ENCODE measurements at places on chromosomes 2 and 18.

DNA sequence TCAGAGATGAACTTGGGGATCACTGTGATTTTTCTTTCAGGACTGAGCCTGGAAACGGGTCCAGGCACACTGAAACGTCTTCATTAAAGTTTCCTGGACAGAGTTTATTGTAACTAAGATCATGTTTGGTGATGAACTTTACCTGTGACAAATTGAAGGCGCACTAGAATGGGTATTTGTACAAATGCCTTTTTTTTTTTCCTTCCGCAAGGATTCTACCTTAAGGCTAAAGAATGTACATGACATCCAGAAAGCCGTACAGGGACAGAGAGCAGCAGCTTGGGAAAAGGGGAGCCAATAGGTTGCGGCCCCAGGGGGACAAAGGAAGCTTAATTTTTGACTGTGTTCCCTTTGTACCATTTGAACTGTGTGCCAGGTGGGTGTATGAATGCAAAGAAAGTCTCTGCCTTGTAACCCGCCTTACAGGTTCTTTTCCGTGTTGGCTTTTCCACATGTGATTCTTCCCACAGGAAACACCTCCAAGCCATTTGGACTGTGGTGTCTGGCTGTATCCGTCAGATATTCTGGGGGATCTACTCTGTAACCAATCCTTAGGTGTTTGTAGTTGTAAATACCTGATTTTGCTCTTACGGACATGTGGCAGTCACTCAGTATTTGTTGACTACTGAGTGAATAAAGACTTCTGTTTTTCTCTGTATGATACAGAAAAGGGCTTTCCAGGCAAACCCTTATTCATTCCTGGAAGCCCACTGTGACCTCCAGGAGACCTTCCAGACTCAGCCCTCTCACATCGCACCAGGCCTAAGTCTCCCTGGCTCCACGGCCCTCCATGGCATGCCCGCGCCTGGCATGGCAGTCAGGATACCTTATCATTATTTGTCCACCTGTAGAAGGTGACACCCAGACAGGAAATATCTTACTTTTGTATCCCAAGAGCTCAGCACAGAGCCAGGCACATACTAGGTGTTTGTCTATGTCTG, 1.1 kb downstream of the LRRFIP1 start:
- no peak for DNase-seq

- DNase-seq, result no peak
Measured at GRCh38 chr2:236915726-236916125, 170.0 kb upstream of the COPS8 start.

DNA sequence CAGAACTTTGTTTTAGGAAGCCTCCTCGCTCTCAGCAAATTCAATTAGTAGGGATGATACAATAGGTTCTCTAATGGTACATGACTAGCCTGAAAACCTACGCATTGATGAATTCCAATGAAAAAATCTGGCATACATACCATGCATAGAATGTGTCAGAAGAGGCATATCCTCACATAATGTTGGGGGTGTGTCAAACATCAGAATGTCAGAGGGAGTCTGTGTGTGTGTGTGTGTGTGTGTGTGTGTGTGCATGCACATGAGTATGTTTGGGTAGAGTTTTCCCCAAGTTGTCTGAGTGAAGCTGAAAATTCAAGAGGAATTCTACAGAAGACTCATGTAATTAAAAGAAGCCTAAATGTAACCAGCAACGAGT, 78.5 kb downstream of the FIGN start:
- DNase-seq, result no peak

DNA sequence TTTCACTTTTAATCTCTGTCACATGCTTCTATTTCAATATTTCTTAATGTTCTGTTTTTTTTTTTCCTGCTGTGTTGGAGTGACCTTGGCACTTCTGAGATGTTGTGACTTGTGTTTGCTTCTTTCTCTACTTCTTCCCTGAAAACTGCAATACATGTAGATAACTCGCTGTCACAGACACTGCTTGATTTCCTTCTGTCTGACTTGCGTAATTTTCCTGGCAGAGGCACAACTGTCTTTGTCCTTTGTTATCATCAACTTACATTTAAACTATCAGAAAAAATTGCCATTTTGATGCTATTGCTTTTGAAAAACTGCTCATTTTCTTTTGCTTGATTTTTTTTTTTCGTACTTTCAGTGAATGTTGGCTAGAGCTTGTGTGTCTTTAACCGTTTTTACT, 69.0 kb downstream of the BABAM2 start:
- no peak for DNase-seq

DNA sequence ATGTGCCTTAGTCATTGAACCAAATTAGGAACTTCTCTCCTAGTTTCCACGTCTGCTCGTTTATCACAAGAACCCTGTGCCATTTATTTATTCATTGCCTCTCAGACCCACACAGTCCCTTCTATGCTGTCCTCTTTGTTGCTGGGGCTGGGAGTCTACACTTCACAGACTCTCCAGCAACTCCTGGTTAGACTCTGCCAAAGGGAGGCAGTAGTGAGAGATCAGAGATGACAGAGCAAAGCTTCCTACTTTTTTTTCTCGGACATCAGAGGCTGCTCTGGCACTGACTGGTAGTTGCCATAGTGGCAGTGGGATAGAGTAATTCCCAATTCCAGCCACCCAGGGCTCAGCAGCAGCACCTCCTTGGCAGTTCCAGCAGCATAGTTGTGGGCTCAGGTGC, 277.5 kb downstream of the BCL11A start:
- DNase-seq, result no peak

- no peak for DNase-seq
Measured at GRCh38 chr18:75981102-75981501, 513.9 kb downstream of the ZNF516 start.

GRCh38 chr2:97719362-97720155, 6.2 kb downstream of the ZAP70 start:
- no peak for DNase-seq

DNA sequence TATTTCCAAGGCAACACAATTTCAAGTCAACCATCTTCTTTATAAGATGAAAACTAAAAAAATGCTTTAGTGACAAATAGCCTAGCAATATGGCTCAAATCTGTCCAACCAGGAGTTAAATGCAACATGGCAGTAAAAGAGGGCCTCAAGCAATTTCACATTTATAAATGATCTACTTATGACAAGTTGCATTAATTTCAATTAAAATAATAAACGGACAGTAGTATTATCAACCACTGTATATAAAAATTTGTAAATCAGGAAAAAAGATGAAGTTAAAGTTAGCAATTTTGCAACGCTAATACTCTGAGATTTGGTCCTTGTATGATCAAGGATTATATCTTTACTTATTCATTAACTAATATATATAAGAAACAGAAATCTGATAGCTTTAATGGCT, 19.3 kb downstream of the CCDC88A start:
- no peak for DNase-seq

GRCh38 chr2:182716650-182716979, 558 bp downstream of the DNAJC10 start:
- no peak for DNase-seq

DNA sequence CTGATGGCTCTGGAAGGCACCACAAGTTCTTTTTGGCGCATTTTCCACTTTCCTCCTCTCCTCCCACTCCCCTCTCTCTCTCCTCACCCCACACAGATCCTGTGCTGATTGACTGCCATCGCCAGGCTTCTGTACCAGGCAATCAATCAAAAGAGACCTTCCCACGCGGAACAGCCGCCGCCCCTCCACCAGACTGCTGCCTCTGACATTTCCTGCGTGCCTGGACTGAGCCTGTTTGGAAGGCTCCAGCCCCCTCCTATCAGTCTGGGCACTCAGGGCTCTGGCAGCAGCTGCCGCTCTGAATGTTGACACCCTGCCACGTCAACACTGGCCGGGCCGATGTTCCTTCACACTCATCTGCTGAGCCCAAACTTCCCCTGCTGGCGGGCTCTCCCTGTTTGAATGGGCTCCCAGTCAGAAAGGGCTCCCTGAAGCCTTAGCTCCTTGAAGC, 467.7 kb downstream of the EPHA4 start:
- no peak for DNase-seq

GRCh38 chr18:49656073-49656692, 94.3 kb downstream of the LIPG start:
- no peak for DNase-seq

DNA sequence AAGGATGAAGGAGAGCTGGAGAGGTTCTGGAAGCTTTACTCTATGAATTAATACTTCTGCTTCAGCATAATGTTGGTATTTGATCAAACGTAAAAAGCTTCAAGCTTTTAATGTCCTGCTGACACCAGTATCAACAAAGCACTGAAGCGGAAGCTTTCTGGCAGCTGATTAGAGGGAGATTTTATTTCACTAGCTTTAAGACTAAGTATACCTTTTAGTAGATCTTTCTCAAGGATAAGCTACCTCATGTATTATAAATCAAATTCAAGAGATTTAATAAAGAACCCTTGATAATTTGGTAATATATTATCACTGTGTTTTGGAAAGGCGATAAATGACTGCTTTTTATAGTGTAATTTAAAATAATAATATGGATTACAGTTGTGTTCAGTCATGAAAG, 128.0 kb upstream of the CD302 start:
- no peak for DNase-seq

GRCh38 chr2:159044804-159045286, 76.4 kb downstream of the TANC1 start:
- DNase-seq, result no peak

GRCh38 chr2:58553937-58554336, 312.8 kb upstream of the FANCL start:
- no peak for DNase-seq

- no peak for DNase-seq
Measured at GRCh38 chr2:182717816-182718215, 1.8 kb downstream of the DNAJC10 start.

DNA sequence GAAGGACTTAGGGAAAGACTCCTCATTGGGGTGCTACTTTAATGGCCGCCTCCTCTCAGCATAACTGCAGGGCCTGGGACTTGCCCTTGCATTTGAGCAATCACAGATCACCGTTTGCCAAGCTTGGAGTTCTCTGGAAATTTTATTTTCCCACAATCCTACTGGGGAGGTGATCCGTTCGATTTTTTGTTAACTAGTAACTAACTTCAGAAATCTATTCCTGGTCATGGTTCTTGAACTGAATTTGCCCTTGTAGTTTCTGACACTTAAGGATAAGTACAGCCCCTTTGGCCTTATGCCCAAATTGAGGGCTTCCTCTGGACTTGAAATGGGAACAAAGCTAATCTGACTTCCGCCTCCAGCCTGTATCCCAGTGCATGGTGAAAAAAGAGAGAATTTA, 60.5 kb upstream of the ST3GAL5 start:
- DNase-seq, result no peak

GRCh38 chr2:233901367-233901766, 15.8 kb upstream of the TRPM8 start:
- no peak for DNase-seq

DNA sequence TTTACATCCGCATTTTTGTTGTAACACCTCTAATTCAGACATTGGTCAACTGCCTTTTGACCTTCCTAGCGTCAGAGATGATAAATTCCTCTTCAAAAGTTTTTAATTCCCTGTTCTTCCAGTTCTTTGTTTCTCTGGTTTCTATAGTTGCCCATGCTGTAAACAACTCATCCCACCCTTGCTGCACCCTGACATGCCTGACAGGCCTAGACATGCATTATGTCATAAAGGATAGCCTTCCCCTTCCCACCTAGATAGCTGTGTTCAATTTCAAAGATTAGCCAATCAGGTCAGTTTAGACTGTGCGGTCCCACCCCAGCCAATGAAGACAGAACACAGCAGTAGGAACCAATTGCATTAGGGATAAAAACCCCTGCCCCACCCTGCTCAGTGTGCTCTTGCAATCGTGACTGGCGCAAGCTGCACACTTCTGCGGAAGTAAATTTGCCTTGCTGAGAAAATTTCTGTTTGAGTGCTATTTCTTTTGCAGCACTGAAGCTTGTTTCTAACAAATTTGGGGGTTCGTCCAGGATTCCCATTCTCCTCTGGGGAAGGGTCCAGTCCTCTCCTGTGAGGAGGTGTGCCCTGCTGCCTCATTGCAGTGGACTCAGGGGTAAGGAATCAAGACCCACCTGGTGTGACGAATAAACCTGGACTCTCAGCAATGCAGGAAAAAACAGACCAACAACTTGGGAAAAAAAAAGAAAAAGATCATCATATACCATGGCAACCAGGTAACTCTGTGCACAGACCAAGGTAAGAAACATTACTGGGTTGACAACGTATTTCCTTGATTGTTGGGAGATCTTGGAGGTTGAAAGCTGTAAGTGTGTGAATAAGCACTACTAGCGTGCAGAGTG, 9.1 kb upstream of the SAP130 start:
- no peak for DNase-seq

DNA sequence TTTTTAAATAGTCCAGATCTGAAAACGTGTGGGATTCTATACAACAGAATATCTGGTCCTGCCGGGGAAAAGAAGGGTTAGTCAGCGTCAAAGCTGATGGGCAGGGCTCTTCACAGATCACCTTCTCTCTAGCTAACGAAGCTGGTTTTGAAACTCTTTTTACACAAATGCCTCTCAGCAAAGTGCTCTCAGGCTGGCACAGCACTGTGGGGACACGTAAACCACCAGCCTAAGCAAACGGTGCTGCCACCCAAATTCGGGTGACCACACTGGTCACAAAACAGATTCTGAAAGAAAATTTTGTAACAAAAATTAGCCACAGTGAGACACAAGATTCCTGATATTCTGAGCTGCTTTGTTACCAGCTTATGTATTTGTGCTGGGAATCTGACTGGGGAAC, 53.1 kb upstream of the ARL5A start:
- no peak for DNase-seq

DNA sequence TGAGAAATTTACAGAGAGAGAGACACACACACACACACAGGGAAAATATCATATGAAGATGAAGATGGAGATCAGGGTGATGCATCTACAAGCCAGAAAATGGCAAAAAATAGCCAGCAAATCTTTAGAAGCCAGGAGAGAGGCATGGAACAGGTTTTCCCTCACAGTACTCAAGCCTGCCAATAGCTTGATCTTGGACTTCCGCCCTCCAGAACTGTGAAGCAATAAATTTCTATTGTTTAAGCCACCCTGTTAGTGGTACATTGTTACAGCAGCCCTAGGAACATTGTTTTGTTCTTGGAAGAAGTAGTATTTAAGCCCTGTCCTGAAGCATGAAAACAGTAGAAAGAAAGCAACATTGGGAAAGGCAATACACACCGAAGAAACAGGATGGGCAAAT, 292.0 kb upstream of the LRP1B start:
- no peak for DNase-seq

DNA sequence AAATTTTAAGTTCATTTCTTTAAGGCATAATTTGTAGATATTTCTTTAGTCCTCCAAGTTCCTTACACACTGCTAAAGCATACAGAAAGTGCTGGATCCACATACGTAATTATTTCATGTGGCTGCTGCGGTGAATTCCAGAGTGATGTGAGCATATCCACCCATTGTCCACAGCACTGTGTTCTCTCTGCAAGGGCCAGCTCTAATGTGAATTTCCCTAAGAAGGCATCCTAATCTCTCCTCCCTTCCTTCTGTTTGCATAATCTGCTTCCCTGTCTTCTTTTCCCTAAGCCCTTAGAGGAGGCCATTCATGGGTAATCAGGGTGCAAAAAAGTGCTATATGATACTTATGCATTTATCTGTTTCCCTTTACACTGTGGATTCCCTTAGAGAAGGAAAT, 57.2 kb downstream of the COBLL1 start:
- DNase-seq, result no peak

All from activated gamma-delta T cell treated with Interleukin-2 at 50 U/mL for 16 hours (primary cell).